ENCODE measurements at places on chromosomes 1 and 21.

DNA sequence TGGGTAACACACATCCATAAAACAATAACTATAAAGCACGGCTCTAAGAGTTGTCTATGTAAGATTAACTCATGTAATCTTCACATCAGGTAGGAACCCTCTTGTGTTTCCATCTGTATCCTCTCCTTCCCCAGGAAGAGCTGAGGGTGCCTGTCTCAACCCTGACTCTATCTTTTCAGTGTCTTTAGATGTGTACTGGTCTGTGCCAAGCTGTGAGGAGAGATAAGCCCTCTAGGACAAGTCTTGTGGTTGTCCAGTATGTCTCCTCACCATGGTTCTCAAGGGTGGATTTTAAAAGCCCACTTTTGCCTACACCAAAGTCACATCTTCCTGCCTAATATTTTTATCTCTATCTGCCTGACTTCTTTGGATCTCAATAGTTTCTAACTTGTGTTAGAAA, 300.1 kb downstream of the KCNT2 start:
- no peak for DNase-seq

DNA sequence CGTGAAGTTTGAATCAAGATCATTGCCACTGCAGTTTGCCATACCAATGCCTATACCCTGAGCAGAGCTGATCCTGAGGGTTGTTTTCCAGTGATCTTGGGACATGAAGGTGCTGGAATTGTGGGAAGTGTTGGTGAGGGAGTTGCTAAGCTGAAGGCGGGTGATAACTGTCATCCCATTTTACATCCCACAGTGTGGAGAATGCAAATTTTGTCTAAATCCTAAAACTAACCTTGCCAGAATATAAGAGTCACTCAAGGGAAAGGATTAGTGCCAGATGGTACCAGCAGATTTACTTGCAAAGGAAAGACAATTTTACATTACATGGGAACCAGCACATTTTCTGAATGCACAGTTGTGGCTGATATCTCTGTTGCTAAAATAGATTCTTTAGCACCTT, 78.6 kb downstream of the FMN2 start:
- no peak for DNase-seq

GRCh38 chr1:181208967-181209366, 120.5 kb downstream of the IER5 start:
- no peak for DNase-seq

DNA sequence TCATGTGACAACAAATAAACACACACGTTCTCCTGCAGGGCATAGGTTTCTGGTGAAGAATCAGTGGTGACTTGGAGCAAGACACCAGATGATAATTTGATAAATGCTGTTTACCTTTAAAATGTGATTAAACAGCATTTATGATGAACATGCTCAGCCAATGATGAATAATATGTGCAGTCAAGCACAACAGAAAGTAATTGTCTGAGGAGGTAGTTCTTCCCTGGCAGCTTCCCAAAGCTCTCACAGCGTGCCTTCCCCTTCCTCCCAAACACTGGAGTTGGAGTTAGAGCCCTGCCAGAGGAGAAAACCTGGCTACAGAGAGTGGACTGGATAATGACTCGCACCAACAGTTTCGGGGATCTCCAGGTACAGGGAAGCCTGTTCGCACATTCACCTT, 463.5 kb downstream of the SMYD3 start:
- no peak for DNase-seq

DNA sequence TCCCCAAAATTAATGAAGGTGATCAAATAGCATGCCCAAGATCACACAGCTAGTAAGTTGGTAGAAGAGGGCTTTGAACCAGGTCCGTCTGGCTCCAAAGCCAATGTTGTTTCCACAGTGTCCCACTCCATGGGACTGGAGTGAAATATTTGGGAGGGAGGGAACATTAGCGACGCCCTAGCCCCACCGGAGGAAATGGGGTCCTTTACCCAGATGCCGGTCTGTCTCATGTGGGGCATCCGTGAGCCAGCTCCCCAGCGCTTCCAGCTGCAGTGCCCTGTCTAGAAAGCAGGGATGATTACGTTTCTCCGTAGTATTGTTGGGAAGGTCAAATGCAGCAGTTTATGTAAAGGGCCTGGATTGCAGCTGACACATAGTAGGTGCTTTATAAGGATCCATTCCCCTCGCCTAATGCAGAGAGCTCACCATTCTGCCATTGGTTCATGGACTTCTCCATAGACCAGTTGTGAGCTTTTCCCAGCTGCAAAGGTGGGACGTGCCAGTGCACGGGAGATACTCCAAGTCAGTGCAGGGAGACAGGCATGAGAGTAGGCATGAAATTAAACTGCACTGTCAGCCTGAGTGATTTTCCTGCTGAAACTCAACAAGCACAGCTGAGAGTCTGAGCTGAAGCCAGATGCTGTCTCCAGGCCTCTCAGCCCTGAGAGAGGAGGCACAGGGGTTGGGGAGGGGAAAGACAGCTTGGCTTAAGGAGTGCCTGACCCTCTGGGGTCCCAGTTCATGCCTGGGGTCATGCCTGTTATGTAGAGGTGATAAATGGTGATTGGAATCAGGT, 24.7 kb downstream of the QSOX1 start:
- no peak for DNase-seq

DNA sequence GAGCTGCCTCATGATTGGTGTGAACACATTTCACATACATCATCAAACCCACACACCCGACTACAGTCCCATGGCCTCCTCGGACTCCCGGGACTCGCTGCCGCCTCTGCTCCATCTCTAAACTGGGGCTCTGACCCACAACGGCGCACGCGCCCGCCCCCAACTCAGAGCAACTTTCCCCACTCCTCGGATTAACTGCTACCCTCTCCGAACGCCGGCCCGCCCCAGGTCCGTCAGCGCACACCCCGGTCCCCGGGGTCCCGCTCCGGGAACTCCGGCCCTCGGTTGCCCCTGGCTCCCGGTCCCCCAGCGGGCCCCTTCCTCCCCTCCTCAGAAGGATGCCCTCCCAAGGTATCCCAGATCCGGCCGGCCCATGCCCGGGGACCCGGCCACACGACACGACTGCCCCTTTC, 740 bp downstream of the DSTYK start:
- DNase-seq, result peak; percentile 42

- no peak for DNase-seq
Observed at GRCh38 chr1:198764748-198765147, 125.9 kb downstream of the PTPRC start.

DNA sequence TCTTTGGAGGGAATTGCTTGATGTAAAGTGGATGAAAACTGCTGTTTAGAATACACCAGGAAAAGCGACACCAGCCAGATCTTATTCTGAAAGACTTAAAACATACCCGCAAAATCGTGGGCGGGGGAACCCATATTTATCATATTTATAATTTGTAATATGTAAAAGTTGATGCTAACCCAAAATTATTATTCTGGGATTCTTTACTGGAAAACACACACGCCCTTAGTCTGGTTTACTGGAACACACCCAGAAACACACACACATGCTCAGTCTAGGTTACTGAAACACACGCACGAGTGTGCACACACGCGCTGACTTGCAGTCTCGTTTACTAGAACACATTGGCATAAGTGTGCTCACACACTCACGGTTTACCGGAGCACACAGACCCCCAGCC, 32.5 kb downstream of the ATP5PO start:
- DNase-seq, result no peak

DNA sequence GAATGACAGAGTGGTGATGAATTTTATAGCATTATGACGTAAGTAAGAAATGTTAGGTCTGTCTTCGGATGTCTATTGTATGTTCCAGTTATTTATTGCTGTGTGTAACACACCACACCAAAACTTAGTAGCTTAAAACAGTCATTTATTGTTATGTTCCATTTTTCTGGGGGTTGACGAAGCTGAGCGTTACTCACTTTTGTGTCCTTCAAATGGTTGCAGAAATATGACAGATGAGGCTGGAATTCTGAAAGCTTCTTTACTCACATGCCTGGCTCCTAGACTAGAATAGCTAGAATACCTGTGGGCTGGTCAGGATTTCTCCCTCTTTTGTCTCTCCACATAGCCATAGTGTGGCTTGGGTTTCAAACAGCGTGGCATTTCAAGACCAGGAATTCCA, 62.1 kb upstream of the S1PR1 start:
- no peak for DNase-seq

- no peak for DNase-seq
Observed at GRCh38 chr1:167781558-167781957, 59.8 kb downstream of the MPZL1 start.

DNA sequence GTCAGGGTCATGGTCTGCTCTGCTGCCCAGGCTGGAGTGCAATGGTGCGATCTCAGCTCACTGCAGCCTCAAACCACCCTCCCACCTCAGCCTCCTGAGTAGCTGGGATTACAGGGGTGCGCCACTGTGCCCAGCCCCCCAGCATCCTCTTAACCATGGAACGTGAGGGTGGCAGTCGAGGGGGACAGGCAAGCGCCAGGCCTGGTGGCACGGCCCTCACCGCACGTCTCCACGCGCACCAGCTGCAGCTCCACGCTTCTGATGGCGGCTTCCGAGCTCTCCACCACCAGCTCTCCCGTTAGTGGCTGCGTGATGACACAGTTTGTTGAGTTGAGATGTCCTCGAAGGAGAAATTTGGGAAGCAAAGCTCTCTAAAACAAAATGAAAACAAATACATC, 39.1 kb downstream of the VPS26C start:
- DNase-seq, result no peak

GRCh38 chr1:34366875-34367624, 190.3 kb downstream of the C1orf94 start:
- DNase-seq, result no peak

GRCh38 chr1:25651036-25651640, 34.5 kb downstream of the MAN1C1 start:
- DNase-seq, result no peak

- DNase-seq, result no peak
Observed at GRCh38 chr1:36913016-36913415, 121.3 kb downstream of the GRIK3 start.

GRCh38 chr1:159177272-159177907, 6.0 kb downstream of the CADM3 start:
- DNase-seq, result peak; percentile 19

DNA sequence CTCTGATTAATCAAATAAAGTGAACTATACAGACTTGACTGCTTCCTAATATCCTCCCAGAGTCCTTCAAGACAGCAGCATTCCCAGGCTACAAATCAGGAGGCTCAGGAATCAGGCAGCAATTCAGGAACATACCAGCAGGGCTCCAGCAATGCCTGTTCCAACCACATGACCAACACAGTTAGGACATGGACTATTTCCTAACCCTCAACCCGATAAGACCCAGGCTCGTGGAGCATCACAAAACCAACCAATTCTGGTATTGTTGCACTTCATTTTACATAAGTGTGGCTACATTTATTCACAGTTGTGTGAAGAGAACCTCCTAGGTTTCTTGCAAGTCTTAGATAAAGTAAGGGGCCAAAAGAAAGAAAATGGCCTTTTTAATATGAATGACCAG, 546.2 kb upstream of the ADGRL2 start:
- DNase-seq, result no peak

GRCh38 chr1:11187000-11187399, 2.2 kb upstream of the ANGPTL7 start:
- DNase-seq, result no peak

Measured in stimulated activated CD4-positive, alpha-beta T cell treated with anti-CD3 and anti-CD28 coated beads, Interleukin-15, amount 100 ng/mL, for 24 hours (primary cell).